T-helper 9 cell (primary cell): ENCODE measurements at places on chromosomes 11 and 22.
A peak's percentile ranks its signal among the peaks of the same experiment; 100 is the strongest.

- no peak for DNase-seq
These were observed 296.2 kb downstream of the NTM start for GRCh38 chr11:131666617-131667016.

GRCh38 chr22:22802339-22802970 is 85.2 kb upstream of the IGLL5 start:
- DNase-seq, result no peak

DNA sequence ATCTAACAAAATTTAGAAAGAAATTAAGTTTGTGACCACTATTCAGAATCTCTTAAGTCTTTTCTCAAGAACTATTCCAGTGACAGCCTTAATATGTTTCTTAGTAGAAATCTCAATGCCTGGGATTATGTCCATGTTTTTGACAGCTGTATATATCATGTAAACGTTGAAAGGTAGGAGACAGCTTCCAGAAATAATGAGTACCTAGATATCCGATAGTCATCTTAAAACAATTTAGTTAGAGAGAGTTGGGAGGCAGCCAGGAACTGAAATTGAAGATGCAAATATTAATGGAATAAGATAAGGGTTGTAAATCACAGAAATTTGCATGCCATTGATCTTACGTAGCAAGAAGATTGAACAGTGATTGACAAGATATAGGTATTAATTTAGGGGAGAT is 955.2 kb downstream of the JRKL start:
- DNase-seq, result no peak

GRCh38 chr11:74033046-74033445 is 24.2 kb upstream of the UCP3 start:
- DNase-seq, result no peak

DNA sequence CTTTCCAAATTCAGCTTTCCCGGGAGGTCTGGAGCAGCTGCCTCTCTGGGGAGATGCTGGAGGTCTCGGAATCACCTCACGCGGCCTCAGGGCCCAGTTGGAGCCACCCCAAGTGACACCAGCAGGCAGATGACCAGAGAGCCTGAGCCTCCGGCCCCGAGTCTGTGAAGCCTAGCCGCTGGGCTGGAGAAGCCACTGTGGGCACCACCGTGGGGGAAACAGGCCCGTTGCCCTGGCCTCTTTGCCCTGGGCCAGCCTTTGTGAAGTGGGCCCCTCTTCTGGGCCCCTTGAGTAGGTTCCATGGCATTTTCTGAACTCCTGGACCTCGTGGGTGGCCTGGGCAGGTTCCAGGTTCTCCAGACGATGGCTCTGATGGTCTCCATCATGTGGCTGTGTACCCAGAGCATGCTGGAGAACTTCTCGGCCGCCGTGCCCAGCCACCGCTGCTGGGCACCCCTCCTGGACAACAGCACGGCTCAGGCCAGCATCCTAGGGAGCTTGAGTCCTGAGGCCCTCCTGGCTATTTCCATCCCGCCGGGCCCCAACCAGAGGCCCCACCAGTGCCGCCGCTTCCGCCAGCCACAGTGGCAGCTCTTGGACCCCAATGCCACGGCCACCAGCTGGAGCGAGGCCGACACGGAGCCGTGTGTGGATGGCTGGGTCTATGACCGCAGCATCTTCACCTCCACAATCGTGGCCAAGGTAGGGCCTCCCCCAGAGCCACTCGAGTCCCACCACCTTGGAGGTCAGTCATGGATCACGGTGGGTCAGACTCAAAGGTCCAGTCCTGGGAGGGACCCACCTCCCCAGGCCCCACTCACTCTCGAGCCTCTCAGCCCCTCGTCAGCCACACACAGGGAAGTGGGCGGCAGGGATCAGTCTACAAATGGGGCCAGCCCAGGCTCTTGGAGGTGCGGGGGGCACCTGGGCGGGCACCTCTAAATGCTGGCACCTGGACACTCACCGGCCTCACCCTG is 525 bp downstream of the SLC22A12 start:
- no peak for DNase-seq

DNA sequence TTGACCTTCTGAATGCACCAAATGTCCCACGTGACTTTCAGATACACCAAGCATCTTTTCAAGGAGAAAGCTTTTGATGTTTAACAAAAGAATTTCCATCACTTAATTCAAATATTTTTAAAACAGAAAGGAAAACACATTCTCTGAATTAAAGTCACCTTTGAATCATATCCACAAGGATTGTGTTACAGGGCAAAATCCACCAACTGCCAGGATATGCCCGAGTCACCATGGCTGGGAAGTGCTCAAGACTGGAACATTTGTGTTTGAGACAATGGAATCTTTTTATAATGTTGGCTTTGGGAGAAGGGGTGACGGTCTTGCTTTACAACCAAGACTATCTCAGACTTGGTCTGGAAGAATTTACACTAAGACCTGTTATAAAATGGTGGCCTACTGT is 40.8 kb downstream of the BID start:
- no peak for DNase-seq

DNA sequence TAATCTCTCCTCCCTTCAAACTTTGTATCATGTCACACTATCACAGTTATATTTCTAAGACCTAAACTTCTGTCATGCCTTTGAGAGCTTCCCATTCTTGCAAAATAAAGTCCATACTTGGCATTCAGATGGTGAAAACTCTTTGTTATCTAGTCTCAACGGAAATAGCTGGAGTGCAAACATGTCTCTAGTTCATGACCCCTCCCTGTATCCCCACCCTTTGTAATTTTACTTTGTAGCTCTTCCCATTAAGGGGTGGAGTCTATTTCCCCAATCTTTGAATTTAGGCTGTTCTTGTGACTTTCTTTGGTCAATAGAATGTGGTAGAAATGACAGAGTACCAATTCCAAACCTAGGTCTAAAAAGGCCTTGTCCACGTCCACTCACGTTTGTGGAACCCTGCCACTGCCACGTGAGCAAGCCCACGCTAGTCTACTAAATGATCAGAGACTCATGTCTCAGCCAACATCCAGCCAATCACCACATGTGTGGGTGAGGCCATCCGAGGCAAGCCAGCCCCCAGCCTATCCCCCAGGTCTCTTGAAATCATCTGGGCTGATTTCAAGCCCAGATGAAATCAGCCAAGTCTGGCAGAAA is 23.4 kb downstream of the SLN start:
- no peak for DNase-seq

DNA sequence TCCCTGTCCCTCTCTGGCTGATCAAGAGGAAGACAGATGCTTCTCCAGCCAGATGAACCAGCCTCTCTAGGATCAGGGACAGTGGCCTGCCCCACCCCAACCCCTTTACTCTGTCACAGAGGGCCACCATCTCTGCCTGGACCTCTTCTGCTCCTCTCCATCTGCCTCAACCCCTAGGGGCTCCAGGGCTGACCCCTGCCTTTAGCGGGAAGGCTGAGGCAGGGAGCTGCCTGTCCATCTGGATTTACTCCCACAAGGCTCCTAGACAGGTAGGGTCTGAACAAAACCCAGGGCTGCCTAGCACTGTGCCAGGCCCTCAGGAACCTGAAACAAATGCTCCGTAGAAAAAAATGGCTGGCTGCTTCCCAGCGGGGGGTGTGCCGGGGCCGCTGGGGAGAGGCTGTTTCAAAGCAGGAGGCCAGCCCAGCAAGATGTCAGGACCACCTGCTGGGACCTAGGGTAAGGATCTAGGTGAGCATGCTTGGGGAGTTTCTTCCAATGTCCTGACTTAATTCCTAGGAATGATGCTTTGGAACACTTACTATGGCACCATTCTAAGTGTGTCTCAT is 3.2 kb downstream of the CHST1 start:
- DNase-seq, result no peak

- DNase-seq, result no peak
These were observed 998 bp downstream of the BAIAP2L2 start for GRCh38 chr22:38109371-38110001.

DNA sequence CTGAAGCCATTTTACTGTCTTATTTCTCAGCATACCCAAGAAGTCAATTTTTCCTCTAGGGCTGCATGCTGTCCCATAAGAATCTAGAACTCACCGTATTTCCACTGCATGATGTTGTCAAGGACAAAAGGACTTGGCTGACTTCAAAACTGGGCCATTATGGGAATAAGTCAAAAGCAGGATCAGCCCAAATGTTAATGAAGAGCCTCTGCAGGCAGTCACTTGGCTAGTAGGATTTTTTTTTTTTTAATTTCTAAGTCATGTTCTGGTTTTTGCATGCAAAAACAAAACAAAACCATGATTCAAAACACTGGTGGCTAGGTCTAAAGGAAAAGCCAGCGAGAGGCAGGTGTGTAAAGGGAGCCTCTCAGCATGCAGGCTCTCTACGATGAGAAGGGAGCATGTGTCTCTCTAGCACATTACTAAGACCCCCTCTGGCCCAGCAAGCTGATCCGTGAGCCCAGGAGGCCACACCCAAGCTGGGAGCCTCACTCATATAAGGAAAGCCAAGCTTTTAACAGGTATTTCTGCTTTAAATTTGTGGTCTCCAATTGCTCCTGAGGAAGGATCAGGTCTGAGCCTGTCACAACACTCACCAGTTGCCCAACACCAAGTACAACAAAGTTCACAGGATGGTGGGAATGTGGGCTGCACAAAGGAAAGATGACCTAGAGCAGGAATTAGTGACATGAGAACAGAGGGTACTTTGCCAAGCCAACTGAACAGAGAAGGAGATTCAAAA is 21.4 kb upstream of the STK33 start:
- no peak for DNase-seq

DNA sequence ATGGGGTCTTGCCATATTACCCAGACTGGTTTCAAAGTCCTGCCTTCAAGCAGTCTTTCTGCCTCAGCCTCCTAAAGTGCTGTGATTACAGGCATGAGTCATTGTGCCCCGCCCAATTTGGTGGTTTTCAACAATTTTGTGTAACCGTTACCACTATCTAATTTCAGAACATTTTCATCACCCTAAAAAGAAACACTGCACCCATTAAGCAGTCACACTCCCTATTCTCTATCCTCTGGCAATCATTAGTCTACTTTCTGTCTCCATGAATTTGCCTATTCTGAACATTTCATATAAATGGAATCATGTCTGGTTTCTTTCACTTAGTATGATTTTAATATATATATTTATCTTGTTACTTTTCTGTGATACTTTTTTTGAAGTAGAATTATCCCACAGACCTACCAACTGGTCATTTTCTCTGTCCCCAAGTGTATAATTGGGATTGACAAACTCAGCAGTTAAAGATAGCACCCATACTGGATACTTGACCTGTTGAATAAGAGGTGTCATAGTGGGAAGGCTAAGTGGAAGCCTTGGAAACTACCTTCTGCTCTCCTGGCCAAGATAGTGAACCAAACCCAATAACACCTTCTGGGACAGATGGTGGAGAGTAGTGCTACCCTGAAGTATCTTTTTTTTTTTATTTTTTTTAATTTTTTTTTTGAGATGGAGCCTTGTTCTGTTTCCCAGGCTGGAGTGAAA is 64.8 kb downstream of the STIM1 start:
- peak; percentile 29 for DNase-seq

- no peak for DNase-seq
These were observed 30.5 kb upstream of the MSANTD2 start for GRCh38 chr11:124830749-124831148.

GRCh38 chr11:128343870-128344269 is 243.5 kb downstream of the ETS1 start:
- no peak for DNase-seq

DNA sequence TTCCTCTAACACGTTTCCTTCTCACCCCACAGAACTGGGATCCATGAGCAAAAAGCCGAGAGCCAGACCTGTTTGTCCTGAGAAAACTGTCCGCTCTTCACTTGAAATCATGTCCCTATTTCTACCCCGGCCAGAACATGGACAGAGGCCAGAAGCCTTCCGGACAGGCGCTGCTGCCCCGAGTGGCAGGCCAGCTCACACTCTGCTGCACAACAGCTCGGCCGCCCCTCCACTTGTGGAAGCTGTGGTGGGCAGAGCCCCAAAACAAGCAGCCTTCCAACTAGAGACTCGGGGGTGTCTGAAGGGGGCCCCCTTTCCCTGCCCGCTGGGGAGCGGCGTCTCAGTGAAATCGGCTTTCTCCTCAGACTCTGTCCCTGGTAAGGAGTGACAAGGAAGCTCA is 24.0 kb downstream of the CD5 start:
- no peak for DNase-seq

DNA sequence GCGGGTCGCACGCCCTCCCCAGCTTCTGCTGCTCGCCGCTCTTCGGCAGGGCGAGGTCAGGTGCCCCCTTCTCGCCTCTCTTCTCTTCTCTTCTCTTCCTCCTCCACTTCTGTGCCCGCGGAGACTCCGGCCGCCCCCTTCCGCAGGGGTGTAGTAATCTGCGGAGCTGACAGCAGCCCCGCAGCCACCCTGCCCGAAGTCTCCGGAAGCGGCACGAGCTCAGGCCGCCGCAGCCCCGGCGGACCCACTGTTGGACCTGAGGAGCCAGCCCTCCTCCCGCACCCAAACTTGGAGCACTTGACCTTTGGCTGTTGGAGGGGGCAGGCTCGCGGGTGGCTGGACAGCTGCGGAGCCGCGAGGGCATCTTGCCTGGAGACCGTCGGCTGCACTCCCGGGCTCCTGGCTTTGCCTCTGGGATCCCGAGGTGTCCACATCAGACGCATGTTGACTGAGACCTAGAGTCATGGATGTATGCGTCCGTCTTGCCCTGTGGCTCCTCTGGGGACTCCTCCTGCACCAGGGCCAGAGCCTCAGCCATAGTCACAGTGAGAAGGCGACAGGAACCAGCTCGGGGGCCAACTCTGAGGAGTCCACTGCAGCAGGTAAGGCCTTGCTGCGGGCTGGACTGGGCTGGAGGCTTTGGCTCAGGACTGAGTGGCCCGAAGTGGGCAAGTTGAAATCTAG is 486 bp downstream of the STIM1 start:
- DNase-seq, result peak; percentile 33

DNA sequence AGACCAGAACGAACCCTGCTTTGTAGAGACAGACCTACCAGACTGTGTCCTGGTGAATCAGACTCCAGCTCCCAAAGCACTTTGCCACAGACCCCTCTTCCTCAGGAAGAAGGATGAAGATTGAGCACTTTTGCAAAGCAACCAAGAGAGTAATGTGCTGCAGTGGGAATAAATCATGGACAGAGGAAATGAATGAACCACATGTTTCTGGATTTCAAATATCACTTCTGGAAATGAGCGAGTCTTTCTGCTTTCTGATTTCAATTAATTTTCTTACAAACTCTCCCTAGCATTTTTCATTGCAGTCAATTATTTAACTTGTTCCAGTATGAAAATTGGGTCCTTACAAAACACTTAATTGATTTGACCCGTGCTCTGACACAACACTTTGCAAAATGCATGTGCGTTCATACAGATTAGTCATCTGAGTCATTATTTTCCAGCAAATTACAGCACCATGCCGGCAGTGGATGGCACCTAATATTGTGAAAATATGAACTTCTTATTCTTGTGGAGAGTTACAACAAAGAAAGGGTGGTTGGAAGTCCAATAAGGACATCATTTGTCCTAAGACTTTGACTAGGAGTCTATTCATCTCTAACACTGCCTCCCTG is 315.9 kb upstream of the CCDC90B start:
- no peak for DNase-seq

- DNase-seq, result no peak
These were observed 168.8 kb downstream of the RCN1 start for GRCh38 chr11:32259641-32260081.
